ENCODE measurements at places on chromosomes 1 and 21.

DNA sequence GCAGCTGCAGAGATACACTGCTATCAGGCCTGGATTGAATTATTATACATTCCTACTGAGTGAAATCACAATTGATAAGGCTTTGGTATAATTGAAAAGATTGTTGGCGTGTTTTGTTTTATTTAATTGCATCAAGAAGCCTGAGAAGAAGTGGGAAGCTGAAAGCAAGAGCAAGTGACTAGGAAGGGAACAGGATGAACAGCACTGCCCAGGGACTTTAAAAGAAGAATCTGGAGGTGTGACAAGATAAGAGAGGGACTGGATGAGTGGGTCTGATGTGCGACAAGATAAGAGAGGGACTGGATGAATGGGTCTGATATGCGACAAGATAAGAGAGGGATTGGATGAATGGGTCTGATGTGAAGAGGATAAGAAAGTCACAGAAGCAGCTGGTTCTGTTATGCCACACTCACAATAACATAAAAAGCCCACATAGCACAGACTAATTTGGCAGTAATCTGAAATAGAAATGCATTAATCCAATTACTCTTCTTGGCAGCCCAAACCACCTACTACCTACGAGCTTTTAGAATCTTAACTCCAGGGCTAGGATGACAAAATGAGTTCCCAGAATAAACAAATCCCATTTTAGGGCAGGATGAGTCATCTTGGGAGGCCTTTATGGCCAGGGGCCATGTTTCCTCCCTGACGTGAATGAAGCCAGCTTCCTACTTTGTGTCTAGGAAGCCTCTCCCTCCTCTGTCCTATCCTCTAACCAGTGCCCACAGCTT, 129.7 kb downstream of the DUSP10 start:
- DNase-seq: no peak

DNA sequence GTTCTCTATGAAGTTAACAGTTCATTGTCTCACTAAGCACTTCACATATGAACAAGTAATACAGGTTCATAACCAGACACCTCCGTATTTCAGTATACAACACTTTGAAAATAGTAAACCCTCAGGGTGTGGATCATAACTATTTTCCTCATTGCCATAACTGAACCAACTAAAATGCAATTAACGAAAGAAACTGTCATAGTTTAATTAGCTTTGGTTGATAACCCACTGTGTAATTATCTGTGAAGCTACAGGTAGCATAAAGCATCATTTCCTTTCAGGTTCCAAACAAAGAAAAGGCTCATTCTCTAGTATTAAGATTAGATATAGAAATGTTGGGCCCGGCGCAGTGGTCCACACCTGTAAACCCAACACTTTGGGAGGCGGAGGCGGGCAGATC, 58.5 kb downstream of the EIF4G3 start:
- no peak for DNase-seq

GRCh38 chr1:158830904-158831507, at the start of gene MNDA:
Gene MNDA, plus strand, starts transcription at chr1:158831351. Its CDS starts 10,803 bp downstream, at chr1:158842154.
- DNase-seq: no peak

DNA sequence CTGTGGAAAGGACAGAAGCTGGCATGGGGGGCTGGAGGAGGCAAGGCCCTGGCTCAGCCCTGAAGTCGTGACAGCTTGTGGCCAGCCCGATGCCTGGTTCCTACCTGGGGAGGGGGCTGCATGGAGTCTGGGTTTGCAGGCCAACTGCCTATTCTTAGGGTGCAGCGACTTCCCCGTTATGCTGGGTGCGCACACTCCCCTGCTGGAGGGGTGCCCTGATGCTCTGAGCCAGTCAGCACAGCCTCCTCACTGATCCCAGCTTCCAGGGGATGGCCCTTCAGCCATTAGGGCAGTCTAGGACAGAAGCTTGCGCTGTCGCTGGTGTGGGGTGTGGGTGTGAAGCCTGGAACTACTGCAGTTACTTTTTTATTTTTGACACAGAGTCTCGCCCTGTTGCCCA, 30.0 kb upstream of the SLC19A1 start:
- DNase-seq: no peak

- DNase-seq: no peak
These were observed 146.1 kb upstream of the VANGL1 start for GRCh38 chr1:115495625-115496024.

GRCh38 chr1:38133756-38134155, 87.2 kb upstream of the POU3F1 start:
- no peak for DNase-seq

- DNase-seq: no peak
These were observed 40.7 kb downstream of the COA6 start for GRCh38 chr1:234413990-234414389.

DNA sequence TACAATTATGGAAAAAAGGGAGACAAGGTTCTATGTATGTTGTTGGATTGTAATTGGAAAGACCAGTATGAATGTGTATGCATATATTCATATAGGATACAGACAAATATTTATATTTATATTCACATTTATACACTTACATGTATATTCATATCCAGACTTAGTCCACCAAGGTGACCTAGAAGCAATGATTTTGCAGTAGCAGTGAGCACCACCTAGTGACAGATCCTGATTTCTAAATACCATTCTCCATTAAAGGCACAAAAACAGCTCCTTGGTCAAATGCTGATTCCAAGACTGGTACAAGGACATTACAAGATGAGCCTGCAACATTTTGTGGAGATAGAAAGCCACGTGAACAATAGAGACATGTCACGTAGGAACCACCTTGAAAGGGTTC, 153.4 kb downstream of the SDCCAG8 start:
- DNase-seq: no peak

GRCh38 chr1:154847891-154848290, 22.2 kb downstream of the KCNN3 start:
- DNase-seq: no peak

DNA sequence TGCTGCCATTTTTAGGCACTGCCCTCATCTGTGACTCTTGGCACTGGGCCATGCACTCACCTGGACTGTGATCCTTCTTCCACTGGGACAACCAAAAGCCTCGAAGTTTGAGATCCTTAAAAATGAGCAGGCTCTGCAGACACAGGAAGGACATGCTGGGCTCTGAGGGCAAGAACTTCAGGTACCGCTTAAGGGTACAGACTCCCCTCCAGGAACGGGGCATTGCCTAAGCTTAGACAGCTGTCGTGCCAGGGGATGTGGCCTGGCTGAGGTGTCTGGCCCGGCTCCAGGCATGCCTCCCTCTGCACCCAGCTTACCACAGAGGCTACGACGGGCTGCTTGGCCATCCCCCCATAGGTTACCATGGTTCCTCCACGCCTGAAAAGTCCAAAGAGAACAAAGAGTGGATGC, 14.2 kb upstream of the SRSF4 start:
- no peak for DNase-seq

GRCh38 chr1:188058801-188059200, 1230.1 kb downstream of the PLA2G4A start:
- no peak for DNase-seq

GRCh38 chr1:71285529-71285928, 204.7 kb upstream of the ZRANB2 start:
- no peak for DNase-seq

- DNase-seq: no peak
These were observed 191.4 kb downstream of the TM2D1 start for GRCh38 chr1:61533546-61533945.

DNA sequence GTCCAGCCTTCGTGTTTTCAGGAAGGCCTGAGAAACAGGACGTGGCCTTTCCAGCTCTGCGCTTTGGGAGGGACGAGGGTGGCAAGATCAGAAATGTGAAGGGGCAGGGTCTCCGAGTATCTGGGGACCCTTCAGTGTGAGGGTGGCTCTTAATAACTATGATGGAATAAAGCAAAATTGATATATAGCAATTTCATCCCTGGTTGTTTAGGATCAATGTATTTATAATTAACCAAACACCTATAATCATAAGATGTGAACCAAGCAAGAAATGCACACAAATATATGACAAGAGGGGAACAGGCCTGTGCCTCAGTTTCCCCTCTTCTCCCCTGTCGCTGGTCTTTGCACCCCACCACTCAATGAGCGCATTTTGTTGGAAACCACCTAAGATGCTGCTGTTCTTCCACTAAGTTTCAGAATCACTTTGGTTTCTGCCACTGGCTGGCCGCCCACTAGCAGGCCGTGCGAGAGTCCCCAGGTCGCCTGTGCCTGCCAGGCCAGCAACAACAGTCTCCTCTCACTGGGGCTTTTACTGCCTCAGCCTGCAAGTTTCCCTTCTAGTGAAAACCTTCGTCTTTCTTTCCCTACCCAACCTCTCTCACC, 36.6 kb downstream of the UBASH3A start:
- no peak for DNase-seq

GRCh38 chr21:41651406-41651805, 115.4 kb downstream of the RIPK4 start:
- no peak for DNase-seq

DNA sequence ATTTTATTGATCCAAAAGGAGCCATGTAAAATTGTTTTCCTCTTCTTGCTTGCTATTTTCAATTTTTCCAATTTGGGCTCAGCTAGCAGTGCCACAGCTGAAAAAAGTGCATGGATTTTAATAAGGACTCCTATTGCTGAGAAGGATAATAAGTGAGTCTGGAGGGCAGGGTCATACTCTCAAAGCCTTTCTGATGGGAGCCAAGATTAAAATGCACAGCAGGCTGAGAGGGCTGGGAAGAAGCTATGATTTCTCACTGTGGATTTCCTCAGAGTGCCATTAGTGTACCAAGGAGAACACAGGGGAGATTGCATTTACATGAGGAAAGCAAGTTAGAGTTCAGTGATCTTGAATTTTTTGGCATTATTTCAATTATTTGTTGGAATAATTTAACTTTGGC, 261.3 kb downstream of the ST6GALNAC3 start:
- no peak for DNase-seq

DNA sequence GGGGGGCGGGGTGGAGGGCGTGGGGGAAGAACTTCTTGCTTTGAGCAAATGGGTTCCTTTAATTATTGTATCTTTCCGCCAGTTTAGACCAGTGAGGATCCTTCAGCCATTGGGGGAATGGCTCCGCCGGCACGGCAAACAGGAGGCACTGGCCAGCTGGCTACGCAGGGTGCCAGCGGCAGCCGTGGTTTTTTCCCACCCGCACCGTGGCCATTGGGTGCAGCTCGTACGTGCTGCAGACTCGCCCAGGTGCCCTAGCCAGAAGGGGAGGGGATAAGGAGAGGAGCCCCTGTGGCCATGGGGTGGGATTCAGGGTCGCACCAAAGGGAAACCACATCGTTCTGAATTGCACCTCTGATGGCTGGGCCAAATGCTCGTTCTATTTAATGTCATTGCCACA, 65.6 kb downstream of the RGSL1 start:
- DNase-seq: no peak

GRCh38 chr21:35915030-35915429, 145.3 kb downstream of the SETD4 start:
- DNase-seq: no peak

DNA sequence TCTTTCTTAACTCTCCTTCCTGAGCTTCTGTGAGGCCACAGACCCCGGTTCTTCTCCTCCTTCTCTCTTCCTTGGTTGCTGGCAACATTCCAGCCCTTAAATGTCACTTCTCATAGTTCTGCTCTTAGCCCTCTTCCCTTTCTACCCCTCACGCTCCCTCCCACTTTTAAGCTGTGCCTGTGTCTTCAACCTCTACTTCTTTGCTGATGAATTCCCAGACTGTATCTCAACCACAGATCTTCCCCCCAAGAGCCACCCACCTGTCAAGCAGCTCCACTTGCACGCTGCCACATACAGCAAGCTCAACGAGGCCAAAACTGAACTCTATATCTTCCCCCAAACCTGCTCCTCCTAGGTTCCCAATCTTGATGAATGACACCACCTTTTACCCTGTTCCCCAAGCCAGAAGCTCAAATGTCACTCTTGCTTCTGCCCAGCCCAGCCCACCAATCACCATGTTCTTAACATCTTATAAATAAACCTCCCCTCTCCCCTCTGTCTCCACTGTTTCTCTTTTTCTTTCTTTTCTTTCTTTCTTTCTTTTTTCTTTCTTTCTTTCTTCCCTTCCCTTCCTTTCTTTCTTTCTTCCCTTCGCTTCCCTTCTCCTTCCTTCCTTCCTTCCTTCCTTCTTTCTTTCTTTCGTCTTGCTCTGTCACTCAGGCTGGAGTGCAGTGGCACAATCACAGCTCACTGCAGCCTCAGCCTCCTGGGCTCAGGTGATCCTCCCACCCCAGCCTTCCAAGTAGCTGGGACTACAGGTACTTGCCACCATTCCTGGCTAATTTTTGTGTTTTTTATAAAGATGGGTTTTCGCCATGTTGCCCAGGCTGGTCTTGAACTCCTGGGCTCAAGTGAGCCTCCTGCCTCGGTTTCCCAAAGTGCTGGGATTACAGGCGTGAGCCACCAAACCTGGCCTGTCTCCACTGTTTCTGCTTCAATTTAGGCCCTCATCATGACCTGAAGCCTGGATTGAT, 19.8 kb upstream of the PTP4A2 start:
- DNase-seq: no peak

DNA sequence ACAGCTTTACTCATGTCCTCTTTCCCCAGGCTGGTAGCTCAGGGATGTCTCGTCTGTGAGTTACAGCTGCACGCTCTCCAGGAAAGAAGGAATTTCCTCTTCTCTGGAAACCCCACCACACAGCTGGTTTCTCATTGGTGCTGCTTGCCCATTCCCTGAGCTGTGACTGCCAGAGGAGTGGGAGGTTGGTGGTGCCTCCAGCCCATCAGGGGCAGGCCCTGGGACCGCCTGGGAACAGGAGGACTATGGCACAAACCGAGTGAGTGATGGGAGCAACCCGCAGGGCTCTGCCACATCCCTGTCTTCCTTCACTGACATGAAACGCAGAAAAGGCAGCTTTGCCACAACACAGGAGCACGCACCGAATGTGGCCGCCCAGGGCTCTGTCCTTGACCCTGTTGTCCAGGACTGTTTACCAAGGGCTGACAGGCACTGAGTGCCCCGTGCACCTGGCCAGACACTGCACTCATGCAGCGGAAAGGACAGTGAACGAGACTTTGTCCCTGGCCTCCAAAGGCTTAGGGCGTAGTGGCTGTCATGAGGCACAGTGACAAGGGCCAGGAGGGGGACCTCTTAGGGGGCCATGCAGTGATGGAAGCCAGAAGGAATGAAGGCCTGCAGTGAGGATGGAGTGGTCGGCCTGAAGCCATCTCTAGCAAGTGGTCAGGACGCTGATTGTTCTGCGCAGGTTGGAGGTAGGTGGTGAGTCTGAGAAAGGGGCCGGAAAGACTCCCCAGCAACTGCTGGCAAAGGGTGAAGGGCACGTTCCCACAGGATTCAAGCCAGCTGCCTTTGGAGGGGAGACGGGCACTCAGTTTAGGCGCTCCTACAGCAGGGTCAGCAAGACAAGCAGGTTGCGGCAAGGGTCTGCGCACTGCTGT, 1.7 kb upstream of the CCNL2 start:
- DNase-seq: no peak

- DNase-seq: no peak
These were observed 60.8 kb downstream of the LRIG2 start for GRCh38 chr1:113133759-113134158.

DNA sequence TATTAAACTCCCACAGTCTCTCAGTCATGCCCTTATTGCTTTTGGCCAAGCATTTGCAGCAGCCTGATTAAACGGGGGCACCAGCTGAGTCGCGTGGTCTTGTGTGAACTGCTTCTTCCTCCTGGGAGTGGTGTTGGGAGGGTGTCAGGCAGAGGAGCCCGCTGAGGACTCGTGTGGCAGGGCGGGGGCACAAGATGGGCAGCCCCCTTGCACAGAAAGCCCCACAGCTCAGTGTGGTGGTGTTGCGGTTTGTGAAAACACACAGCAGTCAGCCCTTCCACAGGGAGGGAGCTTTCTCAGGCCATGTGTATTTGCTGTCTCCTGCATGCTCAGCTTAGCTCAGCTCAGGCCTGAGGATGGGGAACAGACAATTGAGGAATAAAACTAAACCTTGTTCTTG, 22.4 kb downstream of the PEX14 start:
- DNase-seq: no peak

GRCh38 chr21:39108291-39109162, 74.7 kb downstream of the PSMG1 start:
- no peak for DNase-seq
